NAMALWA (cell line): ENCODE measurements at places on chromosomes 1 and 21.

GRCh38 chr1:109993885-109994284 is 9.3 kb downstream of the AHCYL1 start:
- no peak for DNase-seq

GRCh38 chr1:53984726-53985125 is 33.3 kb downstream of the LDLRAD1 start:
- no peak for DNase-seq

GRCh38 chr1:84939151-84939550 is 46.1 kb upstream of the LPAR3 start:
- no peak for DNase-seq

- DNase-seq: no peak
Observed at GRCh38 chr1:230321741-230322420, 104.3 kb downstream of the PGBD5 start.

DNA sequence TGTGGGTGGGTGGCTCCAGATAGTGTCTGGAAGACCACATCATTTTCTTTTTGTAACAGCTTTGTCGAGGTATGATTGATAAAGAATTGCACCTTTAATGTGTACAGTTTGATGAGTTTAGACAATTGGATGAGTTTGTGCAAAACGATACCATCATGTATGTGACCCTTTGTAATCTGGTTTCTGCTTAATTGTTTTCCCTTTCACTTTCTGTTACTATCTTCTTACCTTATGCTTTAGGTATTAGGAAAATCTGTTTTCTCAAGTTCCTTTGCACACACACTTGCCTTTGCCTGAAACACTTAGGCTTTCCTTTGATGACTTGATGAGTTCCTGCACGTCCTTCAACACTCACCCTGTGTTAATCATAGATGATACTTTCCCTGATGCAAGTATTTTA is 6.8 kb downstream of the OR10Z1 start:
- no peak for DNase-seq

DNA sequence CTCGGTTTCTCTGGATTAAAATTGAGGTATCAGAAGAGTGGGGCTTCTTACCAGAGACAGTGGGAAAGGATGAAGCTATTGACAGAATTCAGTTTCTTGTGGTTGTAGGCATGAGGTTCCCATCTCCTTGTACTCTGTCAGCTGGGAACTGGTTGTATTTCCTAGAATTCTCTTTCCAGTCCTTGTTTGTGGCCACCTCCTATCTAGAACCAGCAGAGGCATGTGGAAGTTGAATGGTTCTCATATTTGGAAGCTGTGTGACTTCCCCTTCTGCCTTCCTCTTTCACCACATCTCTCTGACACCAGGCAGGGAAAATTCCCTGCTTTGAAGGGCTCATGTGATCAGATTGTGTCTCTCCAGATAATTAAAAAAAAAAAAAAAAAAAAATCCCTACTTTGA is 457.7 kb upstream of the ADAMTS5 start:
- no peak for DNase-seq

- no peak for DNase-seq
Observed at GRCh38 chr1:151036356-151036755, at the start of gene BNIPL. TSS of gene BNIPL (plus strand) at chr1:151036586. CDS start at chr1:151036726, 140 bp downstream.

- no peak for DNase-seq
Observed at GRCh38 chr21:37945036-37945435, 28.8 kb upstream of the KCNJ6 start.

DNA sequence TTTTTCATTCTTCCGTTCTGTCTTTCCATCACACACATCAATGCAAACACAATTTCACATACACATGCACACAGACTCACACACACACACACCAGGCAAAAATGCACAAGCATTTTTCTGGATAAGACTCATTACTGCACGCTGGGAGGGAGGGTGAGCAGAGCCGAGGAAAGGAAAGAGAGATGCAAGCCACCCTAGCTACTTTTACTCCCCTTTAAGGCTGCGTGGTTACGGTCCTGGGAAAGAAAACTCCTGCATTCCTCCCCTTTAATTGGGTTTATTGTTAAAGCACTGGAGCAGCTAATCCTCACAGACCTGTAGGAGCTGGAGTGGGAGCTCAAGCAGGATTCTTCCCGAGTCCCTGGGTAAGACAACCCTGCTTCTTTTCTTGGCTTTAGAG is at the start of gene CAMK1G:
Gene CAMK1G, plus strand, starts transcription at position 307 of the 400 bp plus-strand sequence. CDS start 11,270 bp downstream, outside the sequence.
- no peak for DNase-seq

DNA sequence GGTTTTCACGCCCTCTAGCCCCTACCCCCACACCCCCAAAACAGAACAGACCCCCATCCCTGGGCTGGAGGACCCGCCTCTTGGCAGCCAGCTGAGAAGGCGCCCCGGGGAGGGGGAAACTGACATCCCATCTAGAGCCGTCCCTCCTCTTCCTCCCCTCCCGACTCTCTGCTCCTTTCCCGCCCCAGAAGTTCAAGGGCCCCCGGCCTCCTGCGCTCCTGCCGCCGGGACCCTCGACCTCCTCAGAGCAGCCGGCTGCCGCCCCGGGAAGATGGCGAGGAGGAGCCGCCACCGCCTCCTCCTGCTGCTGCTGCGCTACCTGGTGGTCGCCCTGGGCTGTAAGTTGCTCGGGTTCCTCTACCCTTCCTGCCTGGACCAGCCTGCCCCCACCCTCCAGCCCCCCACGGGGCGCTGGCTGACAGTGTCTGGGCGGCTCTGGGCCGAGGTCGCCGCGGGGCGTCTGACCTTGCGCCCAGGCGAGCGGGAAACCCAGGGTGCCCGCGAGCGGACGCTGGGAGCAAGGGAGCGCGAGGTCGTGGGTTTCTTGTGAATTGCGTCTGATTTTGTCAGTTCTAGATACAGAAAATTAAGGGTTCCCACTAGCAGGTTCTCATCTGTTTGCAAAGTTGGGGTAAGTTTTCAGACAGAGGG is 618 bp downstream of the JAM2 start:
- peak; percentile 42 for DNase-seq

GRCh38 chr1:20223551-20224419 is 37.5 kb upstream of the PLA2G2C start:
- no peak for DNase-seq

DNA sequence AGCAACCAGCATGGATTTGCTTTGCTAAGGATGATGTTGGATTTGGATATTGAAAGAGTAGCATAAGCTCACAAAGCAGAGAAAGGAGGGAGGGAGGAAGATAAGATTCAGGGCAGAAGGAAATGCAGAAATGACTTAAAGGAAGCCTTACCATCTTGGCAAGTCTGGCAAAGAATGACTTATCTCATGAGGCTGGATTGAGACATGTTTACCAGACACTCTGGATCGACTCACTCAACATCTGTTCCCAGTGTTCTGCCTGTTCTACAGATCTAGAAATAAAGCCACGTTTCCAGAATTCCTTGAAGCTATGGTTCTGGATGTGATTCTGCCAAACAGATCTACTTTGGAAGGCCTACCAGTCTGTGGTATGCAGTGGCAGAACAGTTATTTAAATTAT is 38.8 kb upstream of the CTBS start:
- DNase-seq: no peak

DNA sequence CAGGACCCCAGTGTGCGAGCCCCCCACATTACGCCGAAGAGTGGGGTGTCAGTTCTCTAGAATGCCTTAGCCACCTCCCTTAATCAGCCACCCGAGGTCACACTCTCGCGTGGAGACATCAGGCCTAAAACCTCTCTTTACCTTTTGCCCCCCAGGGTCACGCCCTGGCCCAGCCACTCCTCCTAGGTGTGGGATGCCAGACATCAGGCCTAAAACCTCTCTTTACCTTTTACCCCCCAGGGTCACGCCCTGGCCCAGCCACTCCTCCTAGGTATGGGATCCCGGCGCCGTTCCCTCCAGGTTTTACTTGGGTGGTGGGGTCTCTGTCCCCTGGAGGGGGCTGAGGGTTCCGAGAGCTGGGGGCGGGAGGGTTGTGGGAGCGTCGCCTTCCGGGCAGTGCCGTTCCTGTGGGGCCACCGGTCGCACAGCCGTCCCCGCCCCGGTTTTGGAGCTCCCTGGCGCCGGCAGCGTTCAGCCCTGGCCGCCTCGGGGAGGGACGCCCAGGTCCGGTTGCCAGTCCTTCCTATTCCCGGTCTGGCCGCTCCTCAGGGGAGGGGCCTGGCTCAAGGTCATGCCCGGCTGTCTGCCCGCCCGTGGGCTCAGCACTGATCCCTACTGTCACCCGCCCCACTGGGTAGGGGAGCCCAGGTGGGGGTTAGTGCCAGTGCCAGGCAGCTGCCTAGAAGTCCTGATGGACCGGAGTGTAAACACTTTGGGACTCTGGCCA is 882 bp downstream of the VPS13D start:
- no peak for DNase-seq

- no peak for DNase-seq
Observed at GRCh38 chr1:6495540-6496364, 4.3 kb upstream of the PLEKHG5 start.

DNA sequence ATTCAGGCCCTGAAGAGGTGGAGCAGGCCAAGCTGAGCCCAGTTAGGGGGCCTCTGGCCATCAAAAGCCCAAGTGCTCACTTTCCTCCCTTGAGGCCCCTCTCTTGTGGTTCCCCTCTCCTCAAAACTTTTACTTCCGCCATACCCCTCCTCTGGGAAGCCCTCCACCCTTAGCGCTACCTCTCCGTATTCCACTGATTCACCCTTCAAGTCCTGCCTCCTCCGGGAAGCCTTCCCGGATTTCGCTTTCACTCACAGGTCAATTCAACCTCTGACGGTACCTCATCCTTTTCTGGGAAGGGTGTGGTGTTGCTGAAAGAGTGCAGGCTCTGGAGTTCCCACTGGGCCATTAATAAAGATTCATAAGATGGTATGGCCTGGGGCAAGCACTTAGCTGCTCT is 19.1 kb downstream of the SPOCD1 start:
- no peak for DNase-seq

DNA sequence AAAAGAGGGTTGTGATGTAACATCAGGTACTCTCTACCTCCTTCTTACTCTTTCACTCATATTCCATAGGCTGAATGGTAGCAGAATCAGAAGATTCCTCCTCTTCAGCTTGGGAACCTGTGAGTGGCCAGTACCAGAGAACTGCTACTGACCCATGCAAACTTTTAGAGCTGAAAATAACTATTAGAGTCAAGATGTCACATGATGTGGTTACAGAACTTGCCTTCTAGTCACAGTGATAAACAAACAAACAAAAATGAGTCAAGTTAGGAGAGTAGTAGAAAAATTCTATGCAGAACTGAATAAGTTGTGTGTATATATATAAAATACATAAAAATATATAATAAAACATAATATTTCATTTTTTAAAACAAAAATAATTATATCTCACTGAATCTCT is 47.6 kb upstream of the RGS1 start:
- DNase-seq: no peak

DNA sequence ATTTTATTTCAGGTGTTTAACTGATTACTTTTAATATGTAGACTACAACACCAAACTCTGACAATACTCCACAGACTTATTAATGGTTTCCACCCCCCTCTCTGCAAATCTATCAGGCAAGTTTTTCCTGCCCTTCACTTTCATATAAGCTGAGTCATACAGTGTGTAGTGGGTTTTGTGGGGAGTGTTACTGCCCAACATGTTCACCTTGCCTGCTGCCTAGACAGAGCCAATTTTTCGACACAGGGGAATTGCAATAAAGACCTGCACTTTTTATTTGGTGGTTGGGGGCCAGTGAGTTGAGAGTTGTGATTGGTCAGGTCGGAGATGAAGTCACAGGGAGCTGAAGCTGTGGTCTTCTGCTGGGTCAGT is 119.7 kb downstream of the PPIAL4G start:
- no peak for DNase-seq

GRCh38 chr1:66403007-66403731 is 130.8 kb upstream of the SGIP1 start:
- DNase-seq: peak; percentile 52

DNA sequence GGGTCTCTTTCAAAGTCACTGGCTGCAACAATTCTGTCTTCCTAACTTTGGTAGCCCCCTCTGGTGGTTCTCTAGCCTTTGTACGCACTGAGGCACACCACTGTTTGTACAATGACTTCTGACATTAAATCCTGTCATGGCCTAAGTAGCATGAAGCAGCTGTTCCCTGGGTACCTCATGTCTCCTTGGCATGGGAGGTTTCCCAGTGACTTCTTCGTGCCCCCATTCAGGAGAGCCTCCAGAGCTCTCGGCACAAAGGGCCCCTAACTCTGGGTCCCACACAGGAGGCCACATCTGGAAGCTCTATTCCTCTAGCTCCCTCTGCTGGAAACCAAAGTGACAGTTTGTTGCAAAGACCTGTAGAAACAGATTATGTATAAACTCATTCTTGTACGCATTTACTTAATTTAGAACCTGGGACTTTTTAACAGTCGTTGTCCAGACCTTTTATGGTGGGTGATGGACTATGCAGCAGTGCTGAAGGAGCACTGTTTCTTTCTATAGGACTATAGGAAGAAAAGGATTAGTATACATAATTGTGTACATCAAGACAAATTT is 13.4 kb downstream of the SWT1 start:
- peak; percentile 91 for DNase-seq

- DNase-seq: no peak
Observed at GRCh38 chr1:93702828-93703183, 21.2 kb upstream of the BCAR3 start.

DNA sequence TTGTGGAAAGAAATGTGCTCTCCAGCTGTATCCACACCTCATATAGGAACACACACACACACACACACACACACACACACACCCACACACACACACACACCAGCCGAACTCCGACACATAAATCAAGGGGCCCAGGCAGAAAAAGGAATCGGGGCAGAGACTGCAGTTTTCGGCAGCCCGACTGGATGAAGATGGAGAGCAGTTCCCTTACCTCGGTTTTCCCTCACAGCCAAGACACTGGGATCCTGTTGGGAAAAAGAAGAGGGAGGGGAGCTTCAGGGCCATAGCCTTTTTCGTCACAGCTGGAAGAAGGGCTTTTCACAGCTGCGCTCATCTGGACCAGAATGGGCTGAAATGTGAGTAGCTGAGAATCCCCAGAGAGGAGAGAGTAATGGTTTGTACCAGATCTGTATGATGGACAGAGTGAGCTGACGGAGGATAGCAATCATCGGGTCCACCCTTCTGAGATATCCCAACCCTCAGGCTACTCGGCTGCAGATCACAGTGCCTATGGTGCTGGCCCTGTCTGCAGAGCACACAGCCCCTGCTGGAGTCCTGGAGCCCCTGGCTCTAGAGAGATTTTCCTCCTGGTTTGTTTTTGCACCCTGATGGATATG is 37.7 kb downstream of the PIK3C2B start:
- no peak for DNase-seq

- DNase-seq: peak; percentile 50
Observed at GRCh38 chr1:234495231-234495990, 16.4 kb upstream of the TARBP1 start.

- DNase-seq: no peak
Observed at GRCh38 chr1:42358791-42359190, 21.8 kb upstream of the RIMKLA start.

- DNase-seq: no peak
Observed at GRCh38 chr21:38538353-38538752, 40.1 kb upstream of the ERG start.

DNA sequence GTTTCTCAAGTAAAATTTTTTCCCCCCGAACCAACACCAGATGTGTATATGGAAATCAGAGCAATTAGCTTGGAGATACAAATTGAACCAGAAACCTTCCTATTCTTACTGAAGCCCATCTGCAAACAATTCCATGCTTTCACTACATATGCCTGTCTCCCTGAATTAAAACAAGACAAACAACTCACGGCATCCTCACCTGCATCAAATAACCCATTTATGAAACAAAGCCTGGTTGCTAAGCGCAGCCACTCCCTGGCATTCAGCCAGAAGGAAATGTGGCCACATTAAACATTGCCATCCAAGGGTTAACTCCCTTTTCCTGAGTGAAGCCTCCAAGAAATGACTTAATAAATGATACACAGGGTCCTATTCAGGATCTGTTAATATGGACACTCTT is 55.3 kb downstream of the APP start:
- DNase-seq: no peak

GRCh38 chr1:66396212-66396890 is 137.6 kb upstream of the SGIP1 start:
- DNase-seq: no peak

GRCh38 chr21:34289856-34290255 is 74.0 kb upstream of the KCNE2 start:
- no peak for DNase-seq
